ENCODE measurements at places on chromosomes 2 and 18. TPM values are rescaled to one million over a fixed set of nuclear protein-coding genes. Genes with fewer than 3 reads are reported as not detected.

- DNase-seq, result no peak
These were observed 55.2 kb upstream of the PAX3 start for GRCh38 chr2:222353993-222354392.

GRCh38 chr2:166671235-166671634, 177.2 kb upstream of the SCN7A start:
- no peak for DNase-seq

DNA sequence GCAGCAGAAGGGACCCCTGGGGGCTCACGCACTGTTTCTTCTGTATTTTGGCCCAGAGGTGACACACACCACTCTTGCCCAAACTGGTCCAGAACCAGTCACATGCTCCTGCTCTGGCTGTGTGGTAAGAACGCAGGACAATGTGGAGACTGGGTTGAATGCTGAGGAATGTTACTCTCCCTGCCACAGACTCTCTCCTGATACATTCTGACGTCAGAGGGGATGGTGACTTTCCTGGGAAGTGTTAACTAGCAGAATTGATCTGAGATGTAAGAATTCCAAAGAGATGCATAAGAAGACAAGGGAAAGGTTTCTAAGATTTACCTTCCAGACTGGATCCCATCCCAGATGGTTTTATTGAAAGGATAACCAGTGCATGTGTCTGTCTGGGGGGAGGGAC, 100.8 kb downstream of the ASB1 start:
- no peak for DNase-seq

- DNase-seq, result no peak
These were observed 36.4 kb downstream of the TSN start for GRCh38 chr2:121791801-121792221.

- DNase-seq, result no peak
These were observed 114.8 kb downstream of the PLB1 start for GRCh38 chr2:28610583-28611201.

DNA sequence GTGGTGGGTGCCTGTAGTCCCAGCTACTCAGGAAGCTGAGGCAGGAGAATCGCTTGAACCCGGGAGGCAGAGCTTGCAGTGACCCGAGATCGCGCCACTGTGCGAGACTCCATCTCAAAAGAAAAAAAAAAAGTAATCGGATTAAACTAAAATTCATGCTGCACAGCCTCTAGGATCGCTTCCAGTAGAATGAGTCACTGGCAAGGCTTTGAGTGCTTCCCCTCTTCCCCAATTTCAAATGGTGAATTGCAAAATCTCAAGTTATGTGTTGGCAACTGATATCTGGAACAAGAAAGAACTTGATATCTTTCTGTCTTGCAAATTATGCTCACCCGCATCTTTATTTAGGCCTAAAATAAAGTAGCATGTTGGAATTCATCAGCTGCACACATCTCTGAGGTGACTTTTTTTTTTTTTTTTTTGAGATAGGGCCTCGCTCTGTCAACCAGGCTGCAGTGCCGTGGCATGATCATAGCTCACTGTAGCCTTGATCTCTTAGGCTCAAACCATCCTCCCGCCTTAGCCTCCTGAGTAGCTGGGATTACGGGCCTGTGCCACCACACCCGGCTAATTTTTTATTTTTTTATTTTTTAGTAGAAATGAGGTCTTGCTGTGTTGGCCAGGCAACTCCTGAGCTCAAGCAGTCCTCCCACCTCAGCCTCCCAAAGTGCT, 12.7 kb downstream of the TTC39C start:
- DNase-seq, result no peak

DNA sequence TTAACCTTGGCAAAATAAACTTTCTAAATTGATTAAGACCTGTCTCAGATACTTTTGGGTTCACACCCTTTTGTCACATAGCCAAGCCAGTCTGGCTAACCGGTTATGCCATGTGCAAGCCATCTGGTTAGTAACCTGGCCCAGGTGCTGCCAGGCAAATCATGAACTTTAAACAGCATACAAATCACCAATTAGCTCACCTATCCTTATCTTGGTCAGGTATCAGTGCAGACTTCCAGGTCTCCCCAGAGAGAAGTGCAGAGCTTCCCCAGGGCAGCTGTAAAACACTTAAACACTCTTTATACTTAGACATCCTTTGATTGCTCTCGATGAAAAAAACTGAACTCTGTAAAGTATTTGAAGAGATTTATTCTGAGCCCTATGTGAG, 14.9 kb upstream of the MC5R start:
- no peak for DNase-seq

DNA sequence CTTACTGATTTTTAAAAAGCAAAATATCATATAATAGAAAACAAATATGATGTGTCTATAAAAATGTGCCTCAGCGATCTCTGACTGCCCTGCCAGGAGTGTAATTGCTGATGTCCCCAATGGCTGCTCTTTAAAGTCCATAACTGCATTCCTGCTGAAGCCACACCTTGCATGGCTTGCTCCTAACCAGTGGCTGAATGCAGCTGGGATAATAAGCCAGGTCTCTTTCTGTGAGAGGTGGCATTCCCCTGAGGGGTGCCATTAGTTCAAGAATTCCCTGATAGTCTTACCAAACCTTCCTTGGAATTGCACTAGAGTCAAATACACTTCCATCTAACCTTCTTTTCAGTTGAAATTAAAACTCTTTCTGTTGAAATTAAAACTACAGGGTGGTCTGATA, 125.8 kb upstream of the ZNF804A start:
- no peak for DNase-seq

DNA sequence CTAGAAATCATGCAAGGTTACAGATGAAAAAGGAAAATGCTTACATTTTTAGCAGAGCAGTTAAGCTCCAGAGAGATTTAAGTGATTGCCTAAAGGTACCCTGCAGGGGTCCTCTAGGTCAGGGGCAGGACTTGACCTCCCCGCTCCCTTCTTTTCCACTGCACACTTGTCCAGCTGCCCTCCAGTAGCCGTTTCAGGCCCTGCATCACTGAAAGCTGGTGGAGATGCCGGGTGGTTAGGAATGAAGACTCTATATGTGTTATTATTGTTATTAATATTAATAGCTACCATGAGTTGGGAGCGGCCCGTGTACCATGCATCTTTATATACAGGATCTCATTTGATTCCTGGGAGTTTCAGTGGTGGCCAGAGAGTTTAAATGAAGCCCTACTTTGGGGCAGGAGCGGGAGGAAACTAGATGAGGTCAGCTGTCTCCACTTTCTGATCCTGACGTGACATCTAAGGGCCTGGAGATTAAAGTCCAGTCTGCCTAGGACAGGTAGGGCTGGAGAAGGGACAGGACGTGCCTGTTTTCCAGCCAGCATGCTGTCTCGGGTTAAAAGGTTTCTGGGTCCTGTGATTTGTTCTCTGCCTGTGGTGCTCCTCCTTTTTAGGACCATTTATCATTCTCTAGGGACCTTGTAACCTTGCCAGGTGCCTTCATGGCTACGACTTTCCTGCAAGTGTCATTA, 2.1 kb downstream of the TMEM37 start:
- no peak for DNase-seq

CFC1 gene
- not detected for total RNA-seq

- DNase-seq, result no peak
These were observed 13.9 kb downstream of the ODC1 start for GRCh38 chr2:10433947-10434885.

DNA sequence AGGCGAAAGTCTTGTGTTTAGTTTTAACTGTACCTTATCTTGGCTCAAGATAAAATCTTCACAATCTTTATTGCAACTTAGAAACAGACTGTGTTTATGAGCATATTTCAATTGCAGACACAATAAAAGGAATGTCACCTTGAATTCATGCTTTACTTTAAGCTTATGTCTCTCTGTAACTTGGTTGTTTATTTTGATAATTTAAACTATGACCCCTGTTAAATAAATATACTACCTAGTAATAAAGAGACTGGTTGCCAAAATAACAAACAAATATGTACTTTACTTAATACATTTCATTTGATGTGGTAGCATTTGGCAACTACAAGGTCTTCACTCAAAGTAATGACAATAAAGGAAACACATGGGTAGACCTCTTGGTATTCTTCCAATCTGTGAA, 202.6 kb downstream of the KCNJ3 start:
- DNase-seq, result no peak

DNA sequence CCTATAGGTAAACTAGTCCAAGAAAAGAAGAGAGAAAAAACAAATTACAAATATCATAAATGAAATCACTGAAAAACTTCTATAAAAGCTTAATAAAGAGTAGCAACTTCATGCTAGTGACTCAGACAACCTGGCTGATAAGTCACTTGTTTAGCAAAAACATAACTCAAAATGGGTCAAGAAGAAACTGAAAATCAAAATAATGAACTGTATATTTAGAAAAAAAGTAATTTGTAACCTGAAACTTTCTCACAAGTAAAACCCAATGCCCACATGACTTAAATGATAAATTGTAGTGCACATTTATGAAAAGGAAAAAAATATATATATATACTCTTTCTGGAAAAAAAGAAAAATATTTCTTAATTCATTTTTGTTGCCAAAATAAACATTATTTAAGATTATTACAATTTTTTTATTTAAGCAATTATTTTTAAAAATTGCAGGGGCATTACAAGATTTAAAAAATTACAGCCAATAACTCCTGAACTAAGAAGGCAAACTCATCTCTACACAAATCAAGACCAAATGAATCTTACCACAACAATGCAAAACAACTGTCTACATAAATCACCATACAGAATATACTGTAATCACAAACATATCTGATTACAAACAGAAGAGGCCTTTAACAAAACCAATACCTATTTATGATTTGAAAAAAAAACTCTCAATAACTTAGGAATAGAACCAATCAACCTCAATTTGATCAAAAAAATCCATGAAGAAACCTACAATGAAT, 406.3 kb downstream of the CDH7 start:
- DNase-seq, result no peak

DNA sequence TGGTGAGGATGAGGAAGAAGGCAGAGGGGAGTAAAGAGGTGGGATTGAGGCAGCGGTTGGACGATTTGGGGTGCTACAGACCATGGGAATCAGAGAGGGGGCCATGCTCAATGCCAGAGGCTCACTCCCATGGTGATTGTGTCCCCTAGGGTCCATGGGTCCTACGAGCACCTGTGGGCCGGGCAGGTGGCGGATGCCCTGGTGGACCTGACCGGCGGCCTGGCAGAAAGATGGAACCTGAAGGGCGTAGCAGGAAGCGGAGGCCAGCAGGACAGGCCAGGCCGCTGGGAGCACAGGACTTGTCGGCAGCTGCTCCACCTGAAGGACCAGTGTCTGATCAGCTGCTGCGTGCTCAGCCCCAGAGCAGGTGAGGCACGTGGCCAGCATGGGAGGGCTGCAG, 5.2 kb downstream of the CAPN10 start:
- no peak for DNase-seq

DNA sequence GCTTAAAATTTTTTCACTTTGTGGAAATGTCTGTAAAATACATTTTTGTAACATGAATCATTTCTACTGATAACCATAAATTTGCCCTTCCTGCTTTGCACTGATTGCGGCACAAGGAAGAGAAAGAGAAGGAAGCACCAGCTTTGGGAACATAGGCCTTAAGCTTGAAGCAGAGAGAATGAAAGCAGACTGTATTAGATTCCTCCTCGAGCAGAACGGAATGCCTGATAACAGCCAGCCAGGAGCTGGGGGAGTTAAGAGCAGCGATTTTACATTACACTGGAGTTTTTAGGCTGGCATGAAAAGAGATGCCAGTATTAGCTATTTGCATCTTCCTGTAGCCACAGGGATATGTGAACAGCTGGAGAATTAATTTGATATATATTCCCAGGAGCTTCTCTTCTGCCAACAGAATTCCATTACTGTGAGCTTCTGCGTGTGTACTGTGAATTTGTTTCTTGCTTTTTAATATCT, 33.5 kb downstream of the CRIM1 start:
- no peak for DNase-seq

RAD51AP2 gene
- not detected for total RNA-seq

- DNase-seq, result no peak
These were observed 13.7 kb downstream of the FEZ2 start for GRCh38 chr2:36584148-36584794.

DNA sequence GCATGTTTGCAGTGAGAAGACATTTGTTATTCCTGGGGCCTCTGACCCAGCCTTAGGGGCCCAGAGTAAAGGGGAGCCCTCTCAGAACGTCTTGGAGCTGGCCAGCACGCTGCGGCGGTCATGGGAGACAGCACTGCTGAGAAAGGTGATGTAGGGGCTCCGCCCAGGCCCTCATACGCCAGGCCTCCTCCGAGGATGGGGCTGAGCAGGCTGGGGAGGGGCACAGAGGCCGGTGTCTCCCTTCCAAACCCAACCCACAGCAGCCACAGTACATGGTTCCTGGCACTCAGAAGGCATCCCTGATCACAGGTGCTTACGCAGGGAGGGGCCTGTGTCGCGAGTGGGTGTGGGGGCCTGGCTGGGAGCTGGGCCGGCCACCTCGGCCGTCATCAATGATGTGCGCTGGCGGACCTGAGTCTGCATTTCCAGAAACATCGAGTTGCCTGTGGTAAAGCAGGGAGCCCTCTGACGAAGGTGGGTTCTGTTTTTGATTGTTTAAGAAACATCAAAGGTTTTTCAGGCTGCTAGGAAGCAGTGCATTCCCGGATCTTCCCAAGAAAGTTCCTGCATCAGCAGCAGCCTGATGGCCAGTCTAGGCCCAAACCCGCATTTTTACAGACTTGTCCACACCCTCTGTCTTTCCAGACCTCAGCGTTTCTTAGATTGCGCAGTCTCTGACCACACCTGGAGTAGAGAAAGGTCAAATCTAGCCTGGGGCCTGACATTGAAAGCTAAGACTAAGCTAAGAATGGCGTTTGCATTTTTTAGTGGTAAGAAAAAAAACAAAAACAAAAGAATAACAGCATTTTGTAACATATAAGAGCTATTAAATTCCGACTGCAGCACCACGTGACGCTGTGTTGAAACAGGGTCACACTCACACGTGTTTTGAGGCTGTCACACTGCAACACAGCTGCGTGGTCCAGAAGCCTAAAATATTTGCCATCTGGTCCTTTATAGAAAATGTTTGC, 51.2 kb upstream of the PXDN start:
- no peak for DNase-seq

NR4A2 gene
- 316 TPM for total RNA-seq

GRCh38 chr2:231000211-231000904, 4.4 kb downstream of the SPATA3 start:
- no peak for DNase-seq

STARD6 gene
- not detected for total RNA-seq

DNA sequence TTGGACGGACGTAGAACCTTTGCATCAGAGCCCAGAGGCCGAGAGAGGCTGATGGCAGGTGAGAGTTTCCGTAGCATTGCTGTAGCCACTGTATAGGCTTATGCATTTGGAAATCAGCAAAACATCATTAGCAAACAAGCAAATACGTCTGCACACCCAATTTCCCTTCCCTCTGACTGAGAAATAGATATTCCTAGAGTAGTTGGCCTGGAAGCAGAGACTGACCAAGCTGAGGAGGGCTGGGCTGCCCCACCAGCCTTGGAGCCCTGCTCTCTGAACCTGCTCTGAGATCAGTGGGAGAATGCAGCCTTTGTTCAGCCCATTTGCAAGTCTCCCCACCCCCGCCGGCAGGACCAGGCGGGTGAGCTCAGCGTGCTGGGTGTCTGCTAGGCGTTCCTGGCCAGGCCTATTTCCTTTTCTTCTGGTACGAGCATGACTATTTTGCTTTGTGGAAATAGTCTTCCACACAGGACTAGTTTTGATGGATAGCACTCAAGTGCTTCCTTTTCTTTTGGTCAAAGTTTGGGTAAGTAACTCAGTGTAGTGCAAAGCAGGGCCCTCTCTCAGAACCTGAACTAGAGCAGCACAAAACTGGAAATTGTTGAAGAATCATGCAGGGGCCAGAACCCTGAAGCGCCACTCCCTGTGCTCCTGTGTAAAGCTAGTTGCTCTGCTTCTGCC, 21.9 kb upstream of the RNF149 start:
- DNase-seq, result peak; percentile 24

CHMP3 gene
- total RNA-seq, result 47.4 TPM

IL37 gene
- total RNA-seq, result not detected

Measured in natural killer cell (primary cell).